ENCODE measurements at places on chromosomes 12 and 14.
A peak's percentile ranks its signal among the peaks of the same experiment; 100 is the strongest.

DNA sequence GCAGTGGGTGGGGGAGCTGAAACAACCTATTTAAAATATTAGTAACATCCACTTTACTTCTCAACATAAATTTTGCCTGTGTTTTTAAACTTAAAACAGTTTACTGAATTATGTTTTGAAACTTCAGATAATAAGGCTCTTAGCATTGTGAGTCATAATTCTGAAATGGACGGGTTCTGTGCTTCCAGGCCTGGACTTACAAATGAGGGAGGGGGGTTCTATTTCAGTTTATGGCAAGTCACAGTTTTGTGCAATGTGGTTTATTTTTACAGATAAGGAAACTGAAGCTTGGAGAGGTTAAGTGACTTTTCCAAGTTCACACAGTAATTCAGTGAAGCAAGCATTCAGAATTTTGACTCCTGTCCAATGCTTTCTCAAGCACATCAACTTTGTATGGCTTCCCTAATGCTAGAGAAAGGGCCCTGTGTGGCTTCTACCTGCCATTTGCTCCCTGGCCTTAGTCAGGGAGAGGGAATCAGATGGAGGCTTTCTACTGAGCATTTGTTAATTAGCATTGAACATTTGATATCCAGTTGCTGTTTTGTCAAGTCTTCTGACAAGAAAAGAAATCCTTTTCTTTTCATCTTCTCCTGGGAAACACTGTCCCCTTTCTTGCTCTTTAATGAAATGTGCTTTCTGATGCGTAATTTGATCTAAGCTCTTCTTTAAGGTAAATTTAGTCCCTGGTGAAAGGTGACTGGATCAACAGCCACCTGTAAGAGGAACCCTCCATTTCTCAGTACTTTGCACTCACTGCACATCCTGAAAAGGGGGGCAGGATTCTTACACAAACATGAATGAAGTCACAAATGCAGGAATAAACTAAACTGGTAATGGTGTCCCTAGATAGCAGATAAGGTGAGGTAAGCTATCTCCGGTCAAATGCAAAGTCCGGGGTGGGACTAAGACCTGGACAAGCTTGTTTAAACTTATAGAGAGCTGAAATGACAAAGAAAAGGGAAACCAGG, 2.5 kb upstream of the SALL2 start:
- DNase-seq, result peak; percentile 20

DNA sequence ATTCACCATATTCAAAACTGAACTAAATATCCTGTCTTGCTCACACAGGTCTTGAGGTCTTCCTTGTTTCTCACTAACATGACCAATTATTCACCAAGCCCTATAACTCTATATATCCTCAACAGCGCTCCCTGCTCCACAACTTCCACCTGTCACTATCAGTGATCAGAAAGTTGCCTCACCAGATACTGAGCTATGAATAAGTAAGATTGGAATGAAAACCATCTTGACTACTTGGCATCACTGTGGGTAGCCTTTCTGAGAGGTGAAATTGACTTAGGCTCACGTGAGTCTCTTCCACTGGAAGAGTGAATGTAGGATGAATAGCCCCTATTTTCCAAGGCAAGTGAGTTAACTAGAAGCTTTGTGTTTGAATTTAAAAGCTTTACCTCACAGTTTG, 167.1 kb downstream of the PIK3C2G start:
- no peak for DNase-seq

DNA sequence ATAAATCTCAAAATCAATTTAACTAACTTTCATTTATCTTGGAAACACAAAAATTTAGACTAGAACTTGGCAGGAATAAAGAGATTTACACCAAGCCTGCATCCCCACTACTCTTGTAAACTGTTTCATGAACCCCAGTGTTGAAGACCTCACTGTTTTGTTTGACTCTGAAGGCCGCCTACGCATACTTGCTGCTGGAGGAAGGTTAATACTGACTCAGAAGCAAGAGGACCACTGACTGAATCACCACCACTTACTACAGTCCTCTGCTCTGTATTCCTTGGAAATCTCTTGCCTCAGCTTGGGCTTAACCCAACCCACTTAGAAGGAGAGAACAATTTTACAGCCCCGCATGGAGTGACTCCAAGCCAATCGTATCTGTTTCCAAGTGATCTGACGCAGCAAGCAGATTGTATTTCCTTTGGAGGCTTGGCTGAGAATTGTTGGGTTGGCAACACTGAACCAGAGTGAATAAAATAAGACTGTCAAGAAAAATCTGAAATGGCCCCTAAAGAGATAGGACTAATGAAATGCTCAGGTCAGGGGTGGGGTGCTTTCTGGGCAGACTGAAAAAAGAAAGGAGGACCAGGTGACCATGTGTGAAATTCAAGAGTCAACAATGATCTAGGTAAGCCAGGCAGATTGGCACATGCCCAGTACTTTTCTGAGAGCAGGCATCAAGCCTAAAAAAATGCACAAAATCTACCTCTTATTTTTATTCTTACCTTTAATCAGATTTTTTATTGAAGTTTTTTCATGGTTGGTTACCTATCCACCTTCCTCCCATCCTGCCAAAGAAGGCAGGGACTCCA, 248.6 kb downstream of the ZFP36L1 start:
- no peak for DNase-seq

DNA sequence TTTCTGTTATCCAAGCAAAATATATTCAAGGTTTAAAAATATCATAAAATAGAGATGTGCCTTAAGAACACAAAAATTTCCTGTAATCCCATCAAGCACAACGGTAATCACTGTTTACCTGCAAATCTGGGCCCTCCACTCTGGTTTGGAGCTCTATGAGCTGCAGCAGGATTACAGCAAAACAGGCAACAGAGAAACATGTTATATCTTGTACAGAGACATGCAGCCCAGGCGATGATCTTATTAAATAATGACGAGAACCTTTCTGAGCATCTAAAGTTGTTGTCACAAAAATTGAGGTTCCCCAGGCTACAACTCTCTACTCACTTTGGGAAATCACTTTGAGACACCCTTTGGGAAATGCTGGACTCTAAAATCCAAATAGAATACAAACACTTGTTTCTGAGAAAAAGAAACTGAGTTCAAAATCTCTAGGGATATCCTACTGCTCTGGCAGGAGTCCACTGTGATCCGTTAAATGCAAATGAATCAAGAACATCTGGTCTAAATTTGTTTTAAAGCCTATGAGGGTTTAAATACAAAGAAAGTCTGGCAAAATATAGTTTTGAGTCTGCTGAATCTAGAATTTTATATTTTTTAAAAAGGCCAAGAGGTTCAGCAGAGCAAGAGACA, 36.3 kb downstream of the STON2 start:
- DNase-seq, result no peak

DNA sequence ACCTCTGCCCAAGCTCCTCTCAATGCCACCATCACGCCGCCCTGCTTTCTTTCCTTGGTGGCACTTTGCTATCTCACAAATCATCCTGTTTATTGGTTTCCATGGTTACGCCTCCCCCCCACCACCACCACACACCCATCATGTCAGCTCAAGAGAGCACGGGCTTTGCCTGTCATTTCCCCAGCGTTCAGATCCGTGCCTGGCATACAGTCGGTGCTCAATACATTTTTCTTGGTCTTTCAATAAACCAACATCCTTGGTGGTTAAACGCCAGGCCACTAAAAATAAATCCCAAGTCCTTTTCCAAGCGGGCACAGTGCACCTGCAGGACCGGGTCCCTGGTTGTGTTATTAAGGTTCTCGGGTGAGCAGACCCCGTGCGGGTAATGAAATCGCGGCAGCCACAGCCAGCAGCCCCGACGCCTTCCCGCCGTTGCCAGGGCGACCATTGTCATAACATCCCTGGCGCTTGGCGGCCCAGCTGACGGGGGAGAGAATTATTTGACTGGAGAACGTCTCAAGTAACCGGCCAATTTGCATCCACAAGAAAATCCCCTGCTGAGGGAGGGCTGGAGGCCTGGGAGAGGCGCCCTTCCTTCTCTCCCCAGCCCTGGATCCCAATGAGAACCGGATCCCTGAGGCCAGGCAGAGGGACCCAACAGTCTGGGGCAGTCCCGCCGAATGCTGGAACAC, 92.9 kb downstream of the KSR2 start:
- peak; percentile 44 for DNase-seq

- no peak for DNase-seq
Observed at GRCh38 chr12:12507121-12507520, 55.5 kb downstream of the DUSP16 start.

Measured in right kidney (tissue), 9 donors.